ENCODE measurements at places on chromosomes 2 and 18. TPM values are rescaled to one million over a fixed set of nuclear protein-coding genes. Genes with fewer than 3 reads are reported as not detected.

Gene OR6B2
- not detected for total RNA-seq

Gene CDCA7
- total RNA-seq = not detected

Gene MYL1
- not detected for total RNA-seq

Gene ZSWIM2
- total RNA-seq = not detected

Gene TTC27
- total RNA-seq = 14.4 TPM

Gene TDRD15
- total RNA-seq = not detected

Gene COPS9
- 376 TPM for total RNA-seq

Gene C2orf78
- total RNA-seq = not detected

Gene ANKRD30BL
- not detected for total RNA-seq

Gene INPP1
- 14.5 TPM for total RNA-seq

DNA sequence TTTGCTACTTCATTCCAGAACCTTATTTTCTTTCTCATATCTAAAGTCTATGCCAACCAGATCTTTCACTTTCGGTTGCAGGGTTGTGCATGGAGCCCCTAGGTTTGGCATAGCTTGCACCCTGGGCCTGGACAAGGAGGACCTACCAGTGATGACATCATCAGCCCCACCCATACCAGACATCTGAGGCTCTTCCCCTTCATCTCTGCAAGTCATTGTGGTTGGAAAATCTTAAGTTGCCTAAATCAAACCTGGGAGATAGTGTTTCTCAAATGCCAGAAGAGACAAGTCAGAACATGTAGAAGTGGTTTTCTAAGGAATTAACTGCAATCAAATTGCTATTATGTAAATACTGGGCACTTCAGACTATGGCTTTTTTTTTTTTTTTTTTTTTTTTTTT, 363.3 kb downstream of the ZNF516 start:
- no peak for DNase-seq

- no peak for DNase-seq
Observed at GRCh38 chr2:215664847-215665525, 229.1 kb upstream of the FN1 start.

- DNase-seq = no peak
Observed at GRCh38 chr2:180133736-180134135, 126.6 kb upstream of the CWC22 start.

GRCh38 chr2:120870467-120870788, 134.8 kb downstream of the GLI2 start:
- DNase-seq = peak; percentile 51

GRCh38 chr2:185471441-185471840, 267.2 kb upstream of the FSIP2 start:
- DNase-seq = no peak

GRCh38 chr18:48996901-48997463, 46.2 kb upstream of the SMAD7 start:
- no peak for DNase-seq

DNA sequence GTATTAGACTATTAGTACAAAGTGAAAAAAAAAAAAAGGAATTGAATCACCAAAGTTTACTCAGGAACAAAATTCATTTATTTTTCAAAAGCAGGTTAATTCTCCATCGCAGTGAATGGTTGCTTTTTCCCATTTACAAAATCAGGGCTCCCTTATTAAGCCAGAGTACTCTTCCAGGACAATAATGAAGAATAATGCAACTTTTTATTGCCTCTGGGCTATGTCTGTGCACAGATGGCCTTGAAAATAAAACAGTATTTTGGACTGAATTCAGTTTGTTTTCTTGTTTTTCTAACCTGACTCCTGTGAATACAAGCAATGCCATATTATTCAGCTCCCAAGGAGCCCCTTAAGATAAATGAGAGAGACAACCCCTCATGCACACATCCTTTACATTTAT, 246.8 kb downstream of the KCNS3 start:
- no peak for DNase-seq

DNA sequence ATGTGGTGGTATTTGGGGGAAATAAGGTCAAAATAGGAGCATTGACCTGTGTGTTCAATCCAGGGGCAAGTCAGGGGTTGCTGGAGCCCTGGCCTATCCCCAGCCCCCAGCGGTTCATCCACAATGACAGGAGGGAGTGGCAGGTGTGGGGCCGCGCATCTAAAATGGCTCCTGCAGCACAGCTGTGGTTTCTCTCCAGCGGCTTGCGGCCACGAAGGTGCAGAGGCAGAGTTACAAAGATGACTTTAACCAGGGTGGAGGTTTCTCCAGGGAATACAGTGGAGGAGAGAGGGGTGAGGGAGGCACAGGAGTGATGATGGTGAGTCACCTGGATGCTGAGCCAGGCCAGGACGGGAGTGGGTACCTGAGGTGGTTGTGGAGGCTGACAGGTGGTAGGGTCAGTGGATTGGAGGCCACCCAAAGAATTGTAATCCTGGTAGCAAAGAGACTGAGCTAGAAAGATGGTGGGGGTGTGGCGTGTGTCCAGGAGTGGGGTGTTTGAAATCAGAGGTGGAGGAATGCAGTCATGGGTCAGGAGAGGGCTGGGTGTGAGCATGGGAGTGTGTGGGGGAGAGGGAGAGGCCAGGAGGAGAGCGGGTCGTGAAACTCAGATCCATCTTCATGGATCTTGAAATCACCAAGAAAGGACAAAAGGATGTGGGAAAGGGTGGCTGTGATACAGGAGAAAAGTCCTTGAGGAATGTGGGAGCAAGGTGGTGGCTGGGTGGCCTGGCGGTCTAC, 83.2 kb downstream of the CTIF start:
- DNase-seq = no peak

GRCh38 chr18:9539283-9539682, 64.0 kb downstream of the RALBP1 start:
- no peak for DNase-seq

- no peak for DNase-seq
Observed at GRCh38 chr18:3156325-3156640, 63.5 kb downstream of the MYOM1 start.

- no peak for DNase-seq
Observed at GRCh38 chr2:111167076-111167862, 46.6 kb downstream of the BCL2L11 start.

- DNase-seq = peak; percentile 70
Observed at GRCh38 chr2:183927406-183928325, 670.7 kb upstream of the ZNF804A start.

- no peak for DNase-seq
Observed at GRCh38 chr2:105257981-105258380, 16.4 kb downstream of the GPR45 start.

GRCh38 chr2:235514627-235515363, 21.0 kb downstream of the AGAP1 start:
- no peak for DNase-seq

- no peak for DNase-seq
Observed at GRCh38 chr2:30729031-30729430, 78.2 kb downstream of the CAPN13 start.

DNA sequence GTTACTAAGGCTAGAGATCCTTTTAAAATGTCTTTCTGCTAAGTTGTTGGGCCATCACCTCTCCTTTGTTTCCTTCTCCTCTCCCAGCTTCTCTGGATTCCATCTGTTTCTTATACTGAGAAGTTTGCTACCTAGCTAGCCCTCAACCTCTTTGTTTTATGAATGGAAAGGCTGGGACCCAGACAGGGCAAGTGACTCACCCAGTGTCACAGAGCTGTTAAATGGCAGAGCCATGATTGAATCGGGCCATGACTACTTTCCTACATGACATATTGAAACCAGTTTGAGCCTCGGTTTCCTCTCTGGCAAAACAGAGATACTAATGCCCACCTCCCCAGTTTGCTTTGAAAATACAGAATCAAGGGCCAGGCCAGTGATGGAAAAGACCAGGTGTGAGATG, 24.1 kb downstream of the REEP1 start:
- DNase-seq = no peak

DNA sequence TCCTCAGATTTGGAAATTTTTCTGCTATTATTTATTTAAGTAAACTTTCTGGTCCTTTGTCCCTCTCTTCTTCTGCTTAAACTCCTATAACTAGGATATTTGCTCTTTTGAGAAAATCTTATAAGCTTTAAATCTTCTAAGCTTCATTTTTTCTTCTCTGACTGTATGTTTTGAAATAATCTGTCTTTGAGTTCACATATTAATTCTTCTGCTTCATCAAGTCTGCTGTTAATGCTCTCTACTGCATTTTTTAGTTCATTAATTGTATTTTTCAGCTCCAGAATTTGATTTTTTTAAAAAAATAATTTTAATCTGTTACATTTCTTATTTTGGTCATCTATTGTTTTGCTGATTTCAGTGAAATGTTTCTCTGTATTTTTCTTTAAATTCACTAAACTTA, 28.9 kb downstream of the ICA1L start:
- DNase-seq = no peak

DNA sequence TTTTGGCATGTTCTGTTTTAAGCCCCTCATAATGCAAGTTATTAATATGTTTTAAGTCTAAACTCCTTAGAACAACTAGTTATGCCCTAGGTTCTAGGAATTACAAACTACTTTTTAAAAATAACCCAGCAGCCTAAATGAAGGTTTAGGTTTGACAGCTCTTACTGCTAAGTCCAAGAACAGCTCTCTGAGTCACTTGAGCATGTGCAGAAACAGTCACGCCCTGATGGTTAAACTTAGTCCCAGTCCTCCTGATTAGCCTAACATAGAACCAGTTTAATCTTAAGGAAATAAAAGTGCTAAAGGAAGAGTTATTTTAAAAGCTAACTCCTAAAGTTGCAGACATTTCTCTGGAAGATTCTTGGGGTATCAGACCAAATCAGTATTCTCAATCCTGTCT, 72.5 kb downstream of the RMDN2 start:
- DNase-seq = no peak

- DNase-seq = peak; percentile 41
Observed at GRCh38 chr2:240418311-240418710, 17.2 kb upstream of the GPC1 start.

GRCh38 chr2:119202610-119203310, 20.9 kb upstream of the STEAP3 start:
- DNase-seq = no peak

- DNase-seq = no peak
Observed at GRCh38 chr2:14751581-14751980, 119.1 kb downstream of the LRATD1 start.

DNA sequence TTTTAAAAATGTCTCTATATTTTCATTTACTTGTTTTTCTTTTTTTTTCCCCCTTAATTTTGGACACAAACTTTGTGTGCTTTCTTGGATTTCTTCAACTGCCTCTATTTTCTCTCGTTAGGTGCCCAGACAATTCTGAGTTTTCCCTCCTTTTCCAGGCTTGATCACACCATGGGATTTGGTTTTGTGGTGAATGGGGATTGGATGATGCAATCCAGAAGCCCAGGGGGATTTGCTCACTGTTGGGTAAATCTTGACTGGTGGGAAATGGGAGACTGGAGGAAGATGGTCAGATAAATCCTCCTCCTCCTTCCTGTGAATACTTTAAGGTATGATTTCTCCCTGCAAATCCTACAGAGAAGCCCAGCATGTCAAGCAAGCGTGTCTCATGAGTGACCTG, 19.5 kb upstream of the PAX8 start:
- no peak for DNase-seq

DNA sequence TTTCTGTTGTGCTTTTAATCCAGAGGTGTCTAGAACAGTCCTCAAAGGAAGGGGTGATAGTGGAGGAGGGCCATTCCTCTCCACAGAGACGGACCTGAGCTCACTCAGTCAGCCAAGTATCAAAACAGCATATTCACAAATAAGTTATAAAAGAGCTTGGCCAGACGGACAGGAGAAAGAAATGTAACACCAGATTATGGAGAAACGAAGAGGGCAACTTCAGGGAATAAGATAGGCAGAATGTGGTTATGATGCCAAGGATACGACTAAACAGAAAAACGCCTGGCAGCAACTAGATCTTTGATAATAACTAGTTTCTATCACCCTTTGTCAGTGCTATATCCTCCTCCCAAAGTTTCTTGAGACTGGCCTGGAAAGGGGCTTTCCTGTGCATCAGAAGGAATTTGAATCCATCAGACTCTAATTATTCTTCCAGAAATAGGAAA, 42.5 kb downstream of the MAP4K3 start:
- no peak for DNase-seq

- no peak for DNase-seq
Observed at GRCh38 chr2:73268366-73268829, 15.9 kb downstream of the FBXO41 start.

DNA sequence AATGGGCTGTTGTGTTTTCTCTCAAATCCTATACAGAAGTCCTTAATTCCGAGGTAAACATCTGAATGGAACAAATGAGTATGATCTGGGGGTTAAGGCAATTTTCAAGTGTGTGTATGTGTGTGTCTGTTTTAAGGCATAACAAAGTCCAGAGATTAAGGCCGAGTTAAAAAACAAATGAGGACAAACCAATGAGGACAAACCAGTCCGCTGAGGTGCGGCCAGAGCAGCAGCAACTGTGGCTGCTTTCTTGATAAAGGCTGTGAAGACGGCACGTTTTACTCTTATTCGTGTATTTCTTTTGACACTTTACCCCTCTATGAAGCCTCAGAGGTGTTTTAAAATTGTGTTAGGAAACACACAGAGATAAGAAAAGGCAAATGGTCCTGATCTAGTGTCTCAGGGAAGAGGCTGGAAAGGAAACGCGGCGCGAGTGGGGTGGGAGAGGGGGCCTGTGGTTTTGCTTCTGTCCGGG, 495 bp upstream of the GULP1 start:
- DNase-seq = no peak

GRCh38 chr18:45488645-45489044, 126.6 kb upstream of the SLC14A2 start:
- no peak for DNase-seq

GRCh38 chr2:240591784-240592183, 5.2 kb downstream of the CAPN10 start:
- DNase-seq = peak; percentile 52

DNA sequence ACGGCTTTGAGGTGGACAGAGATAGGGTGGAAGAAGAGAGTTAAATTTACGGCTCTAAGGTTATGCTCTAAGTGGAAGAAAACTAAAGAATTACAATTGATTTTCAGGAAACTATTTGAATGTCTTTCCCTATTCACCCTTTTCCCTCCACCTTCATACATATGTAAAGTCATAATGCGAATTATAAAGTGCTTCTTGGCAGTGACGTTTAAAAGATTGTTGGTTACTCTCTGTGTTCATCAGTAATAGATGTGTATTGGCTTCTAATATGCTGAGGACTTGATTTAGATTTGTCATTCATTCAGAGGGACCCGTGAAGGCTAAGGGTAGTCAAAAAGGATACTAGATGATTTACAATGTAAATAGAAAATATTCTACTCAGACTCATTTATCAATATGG, 63.9 kb downstream of the ARHGAP28 start:
- DNase-seq = no peak

DNA sequence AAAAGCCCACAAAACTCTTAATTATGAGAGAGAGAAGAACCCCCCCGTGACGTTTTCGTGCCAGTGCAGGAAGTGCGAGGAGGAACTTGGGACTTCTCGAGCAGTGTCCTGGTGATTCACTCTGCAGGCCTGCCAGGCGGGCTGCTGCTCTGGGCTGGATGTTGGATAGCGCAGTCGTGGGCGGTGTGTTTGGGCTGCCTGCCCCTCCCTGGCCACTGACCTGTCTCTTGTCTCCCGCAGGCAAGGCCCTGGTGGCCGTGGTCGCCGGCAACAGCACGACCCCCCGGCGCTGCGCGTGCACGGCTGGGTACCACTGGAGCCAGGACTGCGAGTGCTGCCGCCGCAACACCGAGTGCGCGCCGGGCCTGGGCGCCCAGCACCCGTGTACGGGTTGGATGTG, 29.0 kb downstream of the TNFRSF11A start:
- no peak for DNase-seq
